ENCODE measurements at places on chromosomes 13 and 19.

- no peak for DNase-seq
Measured at GRCh38 chr19:3949997-3950859, 17.4 kb downstream of the NMRK2 start.

DNA sequence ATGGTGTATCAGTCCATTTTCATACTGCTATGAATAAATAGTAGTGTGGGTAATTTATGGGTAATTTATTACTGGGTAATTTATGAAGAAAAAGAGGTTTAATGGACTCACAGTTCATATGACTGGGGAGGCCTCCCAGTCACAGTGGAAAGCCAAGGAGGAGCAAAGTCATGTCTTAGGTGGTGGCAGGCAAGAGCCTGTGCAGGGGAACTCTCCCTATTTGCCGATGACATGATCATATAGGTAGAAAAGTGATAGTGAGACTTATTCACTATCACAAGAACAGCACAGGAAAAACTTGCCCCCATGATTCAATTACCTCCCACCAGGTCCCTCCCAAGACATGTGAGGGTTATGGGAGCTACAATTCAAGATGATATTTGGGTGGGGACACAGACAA is 1137.7 kb downstream of the UQCRFS1 start:
- DNase-seq: no peak

GRCh38 chr19:45439569-45440258 is 16.0 kb upstream of the ERCC1 start:
- no peak for DNase-seq

DNA sequence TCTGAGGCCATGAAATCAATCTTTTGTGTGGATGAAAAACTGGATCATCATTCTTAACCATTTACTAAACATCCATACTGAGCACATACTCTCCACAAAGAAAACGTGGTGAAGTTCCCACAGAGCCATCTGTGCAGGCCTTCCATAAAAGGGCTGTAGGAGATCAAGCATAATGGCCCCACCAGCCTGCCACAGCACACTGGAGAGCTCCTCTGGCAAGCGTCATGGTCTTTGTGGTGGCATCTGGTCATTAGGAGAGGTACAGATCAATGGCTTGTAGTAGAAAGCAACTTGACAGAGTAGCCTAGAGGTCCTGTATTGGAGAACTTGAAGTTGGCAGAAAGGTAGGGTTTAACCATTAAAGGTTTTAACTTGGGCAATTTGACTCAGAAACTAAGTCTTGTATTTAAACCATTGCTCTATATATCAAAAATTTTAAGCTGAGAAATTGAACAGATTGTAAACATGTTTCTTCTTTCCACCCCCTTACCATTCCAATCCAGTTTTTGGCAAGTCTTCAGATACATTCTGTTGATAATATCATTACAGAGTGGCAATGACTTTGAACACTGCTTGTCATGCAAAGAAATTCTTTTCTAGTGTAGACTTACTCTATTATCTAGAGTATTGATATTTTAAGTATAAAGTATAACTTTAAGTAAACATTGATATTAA is 128.3 kb downstream of the LMO7 start:
- DNase-seq: no peak

GRCh38 chr19:1269065-1269477 is at the start of gene CIRBP:
TSS of gene CIRBP (plus strand) at chr19:1269332. CDS start at chr19:1270934, 1,602 bp downstream.
- DNase-seq: peak; percentile 99

- DNase-seq: no peak
Measured at GRCh38 chr19:35713904-35714495, 3.8 kb upstream of the KMT2B start.

DNA sequence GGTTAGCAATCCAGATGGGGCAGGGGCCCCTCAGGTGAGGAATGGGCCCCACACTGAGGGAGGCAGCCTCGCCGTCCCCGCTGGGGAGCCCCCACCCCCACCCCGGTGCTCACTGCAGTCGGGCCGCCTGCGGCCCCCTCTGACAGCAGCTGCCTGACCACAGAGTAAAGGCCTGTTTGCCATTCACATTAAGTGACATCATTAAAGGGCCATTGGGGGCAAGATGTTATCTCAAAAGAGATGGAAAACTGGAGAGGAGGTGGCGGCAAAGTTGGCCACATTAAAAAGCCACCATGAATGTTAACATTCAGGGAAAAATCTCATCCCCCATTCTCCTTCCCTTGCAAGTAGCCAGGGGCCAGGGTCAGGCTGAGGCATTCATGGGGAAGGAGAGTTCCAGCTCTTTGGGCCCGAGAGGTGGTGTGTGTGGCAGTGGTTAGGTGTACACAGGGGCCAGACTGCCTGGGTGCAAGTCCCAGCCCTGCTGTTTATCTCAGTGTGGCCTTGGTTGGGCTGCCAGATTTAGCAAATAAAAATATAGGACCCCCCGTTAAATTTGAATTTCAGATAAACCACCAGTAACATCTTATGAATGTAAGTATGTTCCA is 20.9 kb downstream of the VSTM2B start:
- DNase-seq: no peak

- DNase-seq: no peak
Measured at GRCh38 chr19:30602661-30603350, 230.6 kb downstream of the ZNF536 start.
